ENCODE measurements at places on chromosomes 11 and 22.

DNA sequence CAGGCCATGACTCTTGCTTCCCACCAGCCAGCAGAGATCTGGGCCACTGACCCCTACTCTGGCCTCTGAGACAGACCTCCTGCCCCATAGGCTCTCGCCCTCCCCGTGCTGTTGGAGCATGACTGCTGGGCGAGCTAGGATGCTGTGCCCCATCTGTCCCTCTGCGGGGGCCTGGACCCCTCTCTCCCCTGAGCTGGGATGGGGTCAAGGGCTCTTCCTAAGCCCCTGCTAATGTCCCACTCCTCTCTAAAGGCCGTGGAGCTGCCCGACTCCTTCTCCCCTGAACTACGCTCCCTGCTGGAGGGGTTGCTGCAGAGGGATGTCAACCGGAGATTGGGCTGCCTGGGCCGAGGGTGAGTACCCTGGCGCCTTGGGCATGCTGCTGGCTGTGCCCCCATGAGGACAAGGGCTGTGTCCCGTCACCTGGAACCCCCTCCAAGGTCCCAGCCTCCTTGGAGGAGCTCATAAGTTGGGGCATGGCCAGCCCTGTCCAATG is 6.2 kb upstream of the ANKRD13D start:
- DNase-seq: no peak

- DNase-seq: no peak
Observed at GRCh38 chr11:46144741-46145140, 23.5 kb upstream of the PHF21A start.

- no peak for DNase-seq
Observed at GRCh38 chr11:38182126-38182866, 1584.3 kb upstream of the RAG2 start.

DNA sequence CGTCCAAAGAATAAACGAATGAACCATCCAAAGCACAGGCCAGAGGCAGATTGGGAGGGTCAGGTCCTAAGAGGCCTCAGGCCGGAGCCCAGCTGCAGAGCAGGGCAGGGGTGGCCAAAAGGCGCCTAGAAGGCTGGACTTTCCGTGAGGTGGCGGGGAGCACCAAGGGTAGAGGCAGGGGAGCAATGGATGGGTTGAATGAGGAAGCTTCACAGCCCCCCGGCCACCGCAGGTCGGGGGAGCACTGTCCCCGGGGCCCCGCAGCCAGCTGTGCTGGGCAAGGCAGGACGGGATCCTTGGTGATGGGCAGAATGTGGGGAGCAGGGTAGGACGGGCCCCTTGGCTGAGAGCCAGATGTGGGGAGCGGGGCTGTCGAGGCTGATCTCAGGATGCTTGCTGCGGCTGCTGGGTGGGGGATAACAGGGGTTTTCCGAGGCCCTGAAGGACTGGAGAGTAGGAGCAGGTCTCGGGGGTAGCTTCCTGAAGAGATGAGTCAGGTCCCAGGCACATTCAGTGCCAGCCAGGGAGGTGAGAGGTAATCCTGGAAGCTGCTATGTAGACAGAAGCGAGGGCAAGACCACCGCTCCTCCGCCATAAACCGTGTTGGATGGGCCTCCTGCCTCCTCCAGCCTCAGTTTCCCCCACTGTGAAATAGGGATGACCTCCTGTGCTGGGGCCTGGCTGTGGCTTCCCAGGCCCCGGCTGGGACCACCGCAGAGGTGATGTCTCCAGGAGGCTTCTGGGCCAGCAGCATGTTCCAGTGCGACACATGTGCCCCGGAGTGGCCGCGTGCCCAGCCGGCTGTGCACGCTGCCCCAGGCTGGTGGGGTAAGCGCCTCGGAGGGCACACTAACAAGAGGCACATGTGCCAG is 34.6 kb upstream of the KCNQ1OT1 start:
- DNase-seq: no peak

DNA sequence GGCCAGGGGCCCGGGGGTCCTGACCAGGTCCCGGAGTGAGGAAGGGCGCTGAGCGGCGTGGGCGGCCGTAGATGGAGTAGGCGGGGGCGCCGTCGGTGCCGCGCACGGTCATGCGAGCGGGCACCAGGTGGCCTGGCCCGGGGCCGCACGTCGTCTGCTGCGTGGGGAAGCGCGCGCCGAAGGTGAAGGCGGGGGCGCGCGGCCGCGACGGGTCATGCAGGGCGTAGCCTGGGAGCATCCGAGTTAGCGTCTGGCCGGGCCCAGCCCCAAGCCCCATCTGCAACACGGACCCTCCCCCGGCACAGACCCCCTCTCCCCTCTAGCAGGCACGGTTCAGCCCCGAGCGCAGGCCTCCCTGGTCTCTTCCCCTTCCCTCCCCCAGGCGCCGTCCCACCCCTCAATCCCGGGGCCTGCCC is 1.7 kb upstream of the TYMP start:
- no peak for DNase-seq

DNA sequence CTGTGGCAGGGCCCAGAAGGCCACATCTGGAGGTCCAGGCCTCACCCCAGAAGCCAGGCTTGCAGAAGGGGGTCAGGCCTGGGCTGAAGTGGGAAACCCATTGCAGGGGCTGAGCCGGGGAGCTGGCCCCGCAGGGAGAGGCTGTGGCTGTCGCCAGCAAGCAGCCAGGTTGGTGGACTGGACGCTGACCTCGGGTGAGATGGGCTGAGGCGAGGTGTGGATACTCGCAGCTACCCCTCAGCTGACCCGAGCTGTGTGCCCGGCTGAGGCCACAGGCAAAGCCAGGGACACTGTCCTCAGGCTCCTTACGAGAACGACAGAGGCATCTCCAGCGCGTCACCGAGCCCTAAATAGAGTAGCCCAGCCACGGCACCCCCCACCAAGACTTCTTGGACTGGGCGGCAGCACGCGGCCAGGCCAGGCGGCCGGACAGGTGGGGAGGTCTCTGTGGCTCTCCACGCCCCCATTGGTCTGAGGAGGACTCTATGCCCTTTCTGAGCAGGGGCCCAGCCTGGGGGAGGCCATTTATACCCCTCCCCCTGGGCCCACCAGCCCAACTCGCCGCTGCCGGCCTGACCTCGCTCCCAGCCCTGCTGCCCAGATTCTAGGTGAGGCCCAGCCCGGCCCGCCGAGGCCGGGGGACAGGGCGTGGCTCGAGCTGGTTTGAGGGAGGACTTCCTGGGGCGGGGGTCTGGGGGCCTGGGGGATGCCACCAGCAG is at the start of gene TNNI2:
Gene TNNI2 (plus strand): TSS at position 556 of the 719 bp plus-strand sequence. CDS start 716 bp downstream, outside the sequence.
- DNase-seq: no peak

GRCh38 chr11:12144330-12145174 is 34.2 kb downstream of the MICAL2 start:
- no peak for DNase-seq

DNA sequence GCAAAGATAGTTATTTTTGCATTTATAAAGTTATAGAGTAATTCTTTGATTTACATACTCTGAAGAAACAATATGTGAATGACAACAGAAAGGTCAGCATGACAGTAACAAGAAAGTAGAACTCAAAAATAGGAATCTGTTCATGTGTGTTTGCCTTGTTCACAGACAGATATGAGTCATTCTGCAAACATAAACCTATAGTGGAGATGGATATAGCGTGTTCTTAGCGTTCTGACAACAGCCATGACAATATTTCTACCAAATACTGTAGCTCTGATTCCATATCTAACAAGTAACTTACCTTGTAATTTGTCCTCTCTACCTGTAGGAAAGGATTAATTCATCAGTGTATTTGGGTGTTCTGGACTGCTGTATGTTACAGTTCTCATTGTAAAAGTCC is 208.5 kb upstream of the MTMR2 start:
- DNase-seq: no peak

- no peak for DNase-seq
Observed at GRCh38 chr11:104581246-104581980, 316.8 kb downstream of the CASP12 start.

DNA sequence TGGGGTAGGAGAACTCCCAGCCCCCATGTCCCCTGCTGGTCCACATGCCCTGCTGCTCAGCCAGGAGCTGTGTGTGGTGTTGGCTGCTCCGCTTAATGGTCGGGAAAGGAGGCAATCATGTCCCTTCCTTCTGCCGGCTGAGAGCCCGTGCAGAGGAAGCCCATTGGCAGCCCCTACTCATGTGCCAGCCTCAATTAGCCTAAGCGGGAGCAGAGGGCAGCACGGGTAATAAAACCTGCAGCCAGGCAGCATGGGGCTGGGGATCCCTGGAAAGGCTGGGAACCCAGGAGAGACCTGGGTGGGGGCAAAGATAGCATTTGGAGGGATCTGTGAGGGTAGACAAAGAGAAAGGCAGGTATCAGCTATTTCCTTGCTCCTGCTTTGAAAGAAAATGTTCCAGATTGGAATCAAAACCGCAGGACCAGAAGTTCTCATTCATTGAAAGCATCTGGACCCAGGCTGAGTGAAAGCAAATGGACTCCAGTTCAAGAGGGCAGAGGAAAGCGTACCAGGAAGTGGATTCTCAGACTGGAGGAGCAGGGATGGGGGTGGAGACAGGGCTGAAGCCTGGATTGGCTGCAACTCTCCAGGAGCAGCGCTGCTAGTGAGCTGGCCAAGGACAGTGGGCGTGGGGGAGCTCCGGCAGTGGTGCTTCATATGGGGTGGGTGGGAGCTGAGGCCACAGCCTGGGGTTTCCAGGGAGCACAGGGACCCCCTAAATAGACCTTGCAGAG is 103.4 kb upstream of the NECTIN1 start:
- no peak for DNase-seq

DNA sequence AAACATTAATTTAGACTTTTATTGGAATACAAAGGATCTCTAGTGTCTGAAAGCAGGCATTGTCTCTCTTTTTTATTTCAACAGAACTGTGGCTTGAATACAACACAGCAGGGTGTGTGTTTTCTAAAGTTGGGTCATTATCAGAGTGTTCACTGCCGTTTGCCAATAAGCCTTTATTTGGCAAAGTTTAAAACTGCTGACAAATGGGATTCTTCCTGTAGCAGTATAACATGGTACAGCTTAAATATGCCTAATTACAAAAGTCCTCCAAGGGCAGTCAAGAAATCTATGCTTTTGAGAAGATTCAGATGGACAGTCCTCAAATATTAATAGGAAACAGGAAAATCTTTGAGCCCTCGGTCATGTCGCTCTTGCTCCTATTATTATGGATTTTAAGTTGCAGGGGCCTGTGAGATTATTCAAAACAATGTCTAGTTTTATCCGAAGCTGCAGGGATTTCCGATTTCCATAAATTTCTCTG is 199.9 kb downstream of the MAML2 start:
- no peak for DNase-seq

GRCh38 chr22:45968751-45969413 is 8.1 kb downstream of the WNT7B start:
- DNase-seq: no peak

- no peak for DNase-seq
Observed at GRCh38 chr11:46307785-46308341, 30.4 kb downstream of the CREB3L1 start.

GRCh38 chr11:59713745-59714144 is at the start of gene OR10V1:
Gene OR10V1 (minus strand): TSS chr11:59713845. CDS start chr11:59713845, 0 bp downstream.
- no peak for DNase-seq
